ENCODE measurements at places on chromosomes 11 and 22.

- no peak for DNase-seq
Measured at GRCh38 chr11:96188243-96189006, 154.6 kb downstream of the MAML2 start.

DNA sequence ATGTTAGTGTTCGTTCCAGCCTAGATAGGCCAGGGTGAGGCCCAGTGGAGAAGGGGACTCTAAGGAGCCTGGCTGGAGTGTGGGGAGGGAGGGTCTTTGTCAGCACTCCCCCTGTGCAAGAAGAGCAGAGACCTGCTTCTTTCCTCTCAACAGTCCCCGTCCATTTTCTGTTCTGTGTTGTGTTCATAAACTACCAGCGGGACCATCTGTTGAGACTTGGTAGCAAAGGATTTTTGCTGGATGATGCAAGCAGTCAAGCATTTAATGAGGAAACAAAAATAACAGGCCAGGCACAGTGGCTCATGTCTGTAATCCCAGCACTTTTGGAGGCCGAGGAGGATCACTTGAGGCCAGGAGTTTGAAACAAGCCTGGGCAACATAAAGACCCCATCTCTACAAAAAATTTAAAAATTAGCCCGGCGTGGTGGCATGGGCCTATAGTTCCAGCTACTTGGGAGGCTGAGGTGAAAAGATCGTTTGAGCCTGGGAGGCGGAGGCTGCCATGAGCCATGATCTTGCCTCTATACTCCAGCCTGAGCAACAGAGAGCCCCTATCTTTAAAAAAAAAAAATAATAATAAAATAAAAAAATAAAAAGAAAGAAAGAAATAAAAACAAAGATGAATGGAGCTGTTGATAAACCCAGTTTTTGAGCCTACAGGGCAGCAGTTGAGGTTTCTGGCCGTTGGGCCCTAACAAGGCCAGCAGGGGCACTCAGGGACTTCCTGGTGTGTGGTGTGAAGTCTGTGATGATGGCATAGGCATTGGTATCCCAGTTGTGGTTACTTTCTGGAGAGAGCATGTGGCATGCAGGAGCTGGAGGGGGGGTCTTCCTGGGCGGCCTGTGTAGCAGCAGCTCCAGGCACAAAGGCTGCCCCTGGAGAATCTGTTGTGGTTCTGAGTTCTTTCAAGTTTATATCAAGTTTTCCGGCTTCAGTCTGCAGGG, 1.7 kb upstream of the TXNRD2 start:
- no peak for DNase-seq

DNA sequence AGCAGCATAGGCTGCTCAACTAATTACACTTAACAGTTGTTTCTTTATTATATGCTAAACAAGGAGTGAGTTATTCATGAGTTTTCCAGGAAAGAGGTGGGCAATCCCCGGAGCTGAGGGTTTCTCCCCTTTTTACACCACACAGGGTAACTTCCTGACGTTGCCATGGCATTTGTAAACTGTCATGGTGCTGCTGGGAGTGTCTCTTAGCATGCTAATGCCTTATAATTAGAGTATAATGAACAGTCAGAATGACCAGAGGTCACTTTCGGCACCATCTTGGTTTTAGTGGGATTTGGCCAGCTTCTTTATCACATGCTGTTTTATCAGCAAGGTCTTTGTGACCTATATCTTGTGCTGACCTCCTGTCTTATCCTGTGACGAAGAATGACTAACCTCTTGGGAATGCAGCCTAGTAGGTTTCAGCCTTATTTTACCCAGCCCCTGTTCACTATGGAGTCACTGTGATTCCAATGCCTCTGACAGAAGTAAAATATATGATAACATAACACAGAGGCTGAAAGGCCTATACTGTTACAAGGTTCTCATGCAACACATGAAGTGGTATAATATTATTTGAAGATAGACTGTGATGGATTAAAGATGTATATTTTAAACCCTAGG, 41.3 kb upstream of the RDX start:
- no peak for DNase-seq

GRCh38 chr22:43088627-43088983, 586 bp downstream of the TTLL1 start:
- no peak for DNase-seq

GRCh38 chr11:47797633-47798032, 30.5 kb upstream of the FNBP4 start:
- no peak for DNase-seq

DNA sequence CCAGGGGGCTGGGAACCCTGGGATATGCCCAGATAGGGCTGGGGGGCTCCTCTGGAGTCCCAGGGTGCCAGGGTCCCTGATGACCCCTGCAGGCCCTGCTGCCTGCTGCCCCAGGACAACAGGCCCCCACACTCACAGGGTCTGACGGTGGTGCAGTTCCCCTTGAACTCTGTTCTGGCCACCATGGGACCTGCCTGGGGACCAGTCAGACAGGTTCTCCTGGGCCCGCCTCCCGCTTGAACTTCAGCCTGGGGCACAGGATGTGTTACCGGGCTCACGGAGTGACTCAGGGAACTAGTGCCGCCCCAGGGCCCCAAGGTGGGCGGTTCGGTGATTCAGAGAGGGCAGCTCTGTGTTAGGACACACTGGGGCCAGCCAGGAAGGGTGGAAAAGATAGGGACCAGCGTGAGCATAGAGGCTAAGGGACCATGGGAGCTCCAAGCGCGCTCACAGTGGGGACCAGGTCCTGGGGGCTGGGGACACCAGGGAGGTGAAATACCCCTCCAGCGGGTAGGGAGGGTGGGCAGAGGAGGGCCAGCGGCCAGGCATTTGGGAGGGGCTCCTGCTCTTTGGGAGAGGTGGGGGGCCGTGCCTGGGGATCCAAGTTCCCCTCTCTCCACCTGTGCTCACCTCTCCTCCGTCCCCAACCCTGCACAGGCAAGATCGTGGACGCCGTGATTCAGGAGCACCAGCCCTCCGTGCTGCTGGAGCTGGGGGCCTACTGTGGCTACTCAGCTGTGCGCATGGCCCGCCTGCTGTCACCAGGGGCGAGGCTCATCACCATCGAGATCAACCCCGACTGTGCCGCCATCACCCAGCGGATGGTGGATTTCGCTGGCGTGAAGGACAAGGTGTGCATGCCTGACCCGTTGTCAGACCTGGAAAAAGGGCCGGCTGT, 21.5 kb upstream of the TXNRD2 start:
- no peak for DNase-seq

- no peak for DNase-seq
Measured at GRCh38 chr11:66985508-66986177, 10.5 kb downstream of the C11orf86 start.

- DNase-seq: no peak
Measured at GRCh38 chr11:128897826-128898225, 6.7 kb downstream of the KCNJ5 start.

GRCh38 chr11:65891219-65892136, 1.0 kb downstream of the CCDC85B start:
- no peak for DNase-seq

Data from activated CD4-positive, alpha-beta T cell treated with anti-CD3 and anti-CD28 coated beads, Interleukin-2, amount 50 U/mL, for 1 hour (primary cell).